ENCODE measurements at places on chromosomes 13 and 19. TPM values are rescaled to one million over a fixed set of nuclear protein-coding genes. Genes with fewer than 3 reads are reported as not detected.

DNA sequence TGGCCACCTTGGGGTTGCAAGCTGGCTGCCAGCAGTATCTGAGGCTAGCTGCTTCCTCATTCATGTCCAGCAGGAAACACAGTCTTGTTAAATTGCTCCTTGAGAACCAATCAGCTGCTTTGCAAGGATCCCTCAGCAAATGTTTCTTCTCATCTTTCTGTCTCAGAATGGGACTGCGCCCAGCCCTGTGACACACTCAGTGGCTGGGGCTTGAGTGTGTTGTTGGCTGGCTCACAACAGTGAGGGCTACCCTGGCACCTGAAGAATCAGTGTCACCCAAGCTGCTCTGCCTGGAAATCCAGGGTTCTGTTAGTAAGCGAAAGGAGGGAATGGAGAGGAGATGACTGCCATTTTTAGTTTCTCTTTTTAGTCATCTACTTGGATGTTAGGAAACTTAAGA lies 317.2 kb downstream of the DCT start:
- H3K27me3 ChIP-seq: no peaks in the 10 kb centered on the region
- no peak overlapping the region for H3K4me3 ChIP-seq
- no peak overlapping the region for H3K27ac ChIP-seq
- no peak for DNase-seq
- H3K4me1 ChIP-seq: no peaks in the 10 kb centered on the region
- no peaks in the 10 kb centered on the region for H3K36me3 ChIP-seq

GRCh38 chr13:95918860-95919259 lies 134.3 kb downstream of the UGGT2 start:
- DNase-seq: no peak
- H3K27ac ChIP-seq: no peak overlapping the region
- H3K27me3 ChIP-seq: no peaks in the 10 kb centered on the region
- H3K36me3 ChIP-seq: no peaks in the 10 kb centered on the region
- no peak overlapping the region for H3K4me3 ChIP-seq

- no peak overlapping the region for H3K27ac ChIP-seq
- DNase-seq: no peak
Measured at GRCh38 chr19:7120499-7120898, 51.0 kb downstream of the ZNF557 start.

- H3K27me3 ChIP-seq: no peaks in the 10 kb centered on the region
- peaks cover 22% of the 10 kb centered on the region for H3K36me3 ChIP-seq
- H3K27ac ChIP-seq: no peak overlapping the region
- H3K4me3 ChIP-seq: peak overlapping the region; percentile 92
- peaks cover 8% of the 10 kb centered on the region for H3K4me1 ChIP-seq
Measured at GRCh38 chr19:45790942-45791341, 1.7 kb downstream of the DMWD start.

NLRP12 gene
- not detected for total RNA-seq

ADPRHL1 gene
- 1.5 TPM for total RNA-seq

DNA sequence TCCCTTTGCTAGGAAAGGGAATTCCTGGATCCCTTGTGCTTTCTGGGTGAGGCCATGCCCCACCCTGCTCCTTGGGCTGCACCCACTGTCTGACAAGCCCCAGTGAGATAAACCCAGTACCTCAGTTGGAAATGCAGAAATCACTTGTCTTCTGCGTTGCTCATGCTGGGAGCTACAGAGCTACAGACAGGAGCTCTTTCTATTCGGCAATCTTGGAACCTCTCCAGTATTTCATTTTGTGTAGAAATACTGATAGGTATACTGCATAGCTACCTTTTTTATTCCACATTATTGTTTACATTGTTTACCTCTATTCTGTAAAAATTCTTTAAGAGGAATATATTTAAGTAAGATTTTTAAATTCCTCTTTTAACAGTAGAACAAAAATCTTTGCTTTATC lies 302.5 kb upstream of the SLITRK5 start:
- DNase-seq: no peak
- no peak overlapping the region for H3K4me3 ChIP-seq
- no peaks in the 10 kb centered on the region for H3K27me3 ChIP-seq
- H3K36me3 ChIP-seq: no peaks in the 10 kb centered on the region
- H3K4me1 ChIP-seq: no peaks in the 10 kb centered on the region
- H3K27ac ChIP-seq: no peak overlapping the region

ACER1 gene
- total RNA-seq: not detected

Data from fibroblast of lung (primary cell).